ENCODE measurements at places on chromosomes 3 and 15.
A peak's percentile ranks its signal among the peaks of the same experiment; 100 is the strongest.

DNA sequence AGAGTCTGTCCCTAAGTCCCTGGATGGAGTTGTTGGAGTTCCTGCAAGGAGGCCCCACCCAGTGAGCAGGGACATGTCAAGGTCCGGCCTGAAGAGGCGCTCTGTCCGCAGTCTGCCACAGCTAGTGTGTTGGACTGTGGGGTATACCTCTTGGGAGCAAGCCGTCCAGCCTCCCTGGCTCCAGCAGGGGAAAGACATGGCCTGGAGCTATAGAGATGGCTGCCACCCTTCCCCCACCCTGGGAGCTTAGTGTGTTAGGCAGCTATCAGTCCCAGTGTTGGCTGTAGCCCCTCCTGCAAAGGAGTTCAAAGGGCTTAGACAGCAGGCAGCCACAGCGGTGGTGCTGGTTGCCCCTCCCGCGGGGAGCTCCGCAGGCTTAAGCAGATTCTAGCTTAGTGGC is 20.3 kb downstream of the IMPG2 start:
- DNase-seq: no peak

DNA sequence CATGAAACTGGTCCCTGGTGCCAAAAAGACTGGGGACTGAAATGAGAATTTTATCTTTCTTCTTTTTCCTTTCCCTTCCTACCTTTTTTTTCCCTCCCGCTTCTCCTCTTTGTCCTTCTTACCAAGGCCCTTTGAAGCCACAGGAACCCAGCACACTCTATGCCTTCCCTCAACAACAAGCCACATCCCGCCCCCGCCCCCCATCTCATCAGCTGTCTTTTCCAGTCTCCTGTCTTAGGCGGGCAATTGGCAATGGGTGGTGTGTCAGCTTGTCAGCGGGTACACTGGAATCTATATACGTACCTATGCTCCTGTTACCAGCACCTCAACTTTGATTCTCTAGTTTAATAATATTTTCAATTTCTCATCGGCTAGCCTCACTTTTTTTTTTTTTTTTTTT is 56.3 kb upstream of the CHD2 start:
- no peak for DNase-seq

GRCh38 chr3:152202976-152203626 is 65.6 kb upstream of the MBNL1 start:
- no peak for DNase-seq

DNA sequence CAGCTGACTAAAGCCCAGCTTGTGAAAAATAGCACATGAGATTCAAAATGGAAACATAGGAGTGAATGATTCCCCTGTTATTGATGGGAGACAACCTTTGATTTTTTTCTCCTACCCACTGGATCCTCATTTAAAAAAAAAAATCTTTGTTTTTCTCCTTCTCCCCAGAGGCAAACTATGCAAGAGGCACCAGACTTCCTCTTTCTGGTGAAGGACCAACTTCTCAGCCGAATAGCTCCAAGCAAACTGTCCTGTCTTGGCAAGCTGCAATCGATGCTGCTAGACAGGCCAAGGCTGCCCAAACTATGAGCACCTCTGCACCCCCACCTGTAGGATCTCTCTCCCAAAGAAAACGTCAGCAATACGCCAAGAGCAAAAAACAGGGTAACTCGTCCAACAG is 2.6 kb downstream of the CACNA1D start:
- no peak for DNase-seq

GRCh38 chr15:57824186-57824585 is 117.7 kb downstream of the POLR2M start:
- DNase-seq: no peak

DNA sequence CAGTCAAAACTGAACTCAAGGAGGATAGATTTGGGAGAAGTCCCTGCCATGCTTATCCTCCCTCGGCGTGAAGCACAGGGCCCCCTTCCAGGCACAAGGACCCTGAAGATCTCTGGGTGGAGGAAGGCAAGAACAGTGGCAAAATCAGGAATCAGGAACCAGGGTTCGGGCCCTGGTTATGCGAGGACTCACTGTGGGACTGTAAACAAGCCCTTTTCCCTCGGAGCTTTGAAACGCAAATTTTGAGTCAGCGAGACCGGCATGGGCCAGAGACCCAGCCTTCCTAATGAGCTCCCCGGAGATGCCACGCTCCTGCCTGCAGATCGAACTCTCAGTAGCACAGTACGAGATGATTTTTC is 70.1 kb downstream of the SLC12A8 start:
- no peak for DNase-seq

DNA sequence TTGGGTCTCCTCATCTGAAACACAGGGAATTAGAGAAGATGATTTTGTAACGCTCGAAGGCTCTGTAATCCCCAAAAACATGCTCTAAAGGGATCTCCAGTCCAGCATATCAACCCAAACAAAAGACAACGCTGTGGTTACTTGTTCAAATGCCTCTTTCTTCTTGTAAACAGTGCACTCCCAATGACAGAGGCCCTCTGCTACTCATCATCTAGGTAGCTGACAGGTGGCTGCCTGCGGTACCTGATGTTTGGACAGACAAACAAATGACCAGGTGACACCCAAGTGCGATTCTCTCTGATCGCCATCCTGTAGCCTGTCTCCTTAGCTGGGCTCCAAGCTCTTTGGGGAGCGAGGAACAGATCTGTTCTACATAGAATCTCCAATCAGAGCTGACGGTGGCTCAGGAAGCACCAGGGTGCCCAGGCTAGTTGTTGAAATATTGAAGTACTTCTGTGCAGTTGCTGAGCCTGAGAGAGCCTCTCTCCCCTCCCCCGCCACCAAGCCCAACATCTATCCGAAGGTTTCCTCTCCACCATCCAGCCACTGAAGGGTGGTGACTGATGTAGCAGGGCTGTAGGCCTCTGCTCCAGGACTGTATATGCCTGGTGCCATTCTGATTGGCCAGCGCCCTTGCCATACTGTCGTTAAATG is 238.7 kb downstream of the XXYLT1 start:
- peak; percentile 66 for DNase-seq

All from NCI-H187 treated with DMSO at 0.1 percent for 48 hours (cell line).